Hematopoietic multipotent progenitor cell (in vitro differentiated cells): ENCODE measurements at places on chromosomes 4 and X.

DNA sequence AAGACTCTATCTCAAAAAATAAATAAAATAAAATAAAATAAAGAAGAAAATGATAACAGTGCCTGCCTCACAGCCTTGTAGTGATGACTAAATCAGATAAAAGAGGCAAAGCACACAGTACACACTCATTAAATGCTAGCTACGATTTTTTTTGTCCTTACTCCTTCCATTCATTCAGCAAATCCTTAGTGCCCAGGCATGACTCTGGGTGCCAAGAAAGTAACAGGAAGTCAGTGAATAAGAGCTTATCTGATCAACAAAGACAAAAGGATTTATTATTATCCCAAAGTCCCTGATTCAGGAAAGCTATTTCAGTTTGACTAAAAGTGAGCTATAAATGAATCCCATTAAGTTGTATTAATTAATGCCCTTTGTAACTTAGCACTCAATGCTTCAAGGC is 92.7 kb downstream of the SH3KBP1 start:
- no peak for DNase-seq

GRCh38 chr4:7738458-7739076 is 201.1 kb downstream of the AFAP1 start:
- no peak for DNase-seq

DNA sequence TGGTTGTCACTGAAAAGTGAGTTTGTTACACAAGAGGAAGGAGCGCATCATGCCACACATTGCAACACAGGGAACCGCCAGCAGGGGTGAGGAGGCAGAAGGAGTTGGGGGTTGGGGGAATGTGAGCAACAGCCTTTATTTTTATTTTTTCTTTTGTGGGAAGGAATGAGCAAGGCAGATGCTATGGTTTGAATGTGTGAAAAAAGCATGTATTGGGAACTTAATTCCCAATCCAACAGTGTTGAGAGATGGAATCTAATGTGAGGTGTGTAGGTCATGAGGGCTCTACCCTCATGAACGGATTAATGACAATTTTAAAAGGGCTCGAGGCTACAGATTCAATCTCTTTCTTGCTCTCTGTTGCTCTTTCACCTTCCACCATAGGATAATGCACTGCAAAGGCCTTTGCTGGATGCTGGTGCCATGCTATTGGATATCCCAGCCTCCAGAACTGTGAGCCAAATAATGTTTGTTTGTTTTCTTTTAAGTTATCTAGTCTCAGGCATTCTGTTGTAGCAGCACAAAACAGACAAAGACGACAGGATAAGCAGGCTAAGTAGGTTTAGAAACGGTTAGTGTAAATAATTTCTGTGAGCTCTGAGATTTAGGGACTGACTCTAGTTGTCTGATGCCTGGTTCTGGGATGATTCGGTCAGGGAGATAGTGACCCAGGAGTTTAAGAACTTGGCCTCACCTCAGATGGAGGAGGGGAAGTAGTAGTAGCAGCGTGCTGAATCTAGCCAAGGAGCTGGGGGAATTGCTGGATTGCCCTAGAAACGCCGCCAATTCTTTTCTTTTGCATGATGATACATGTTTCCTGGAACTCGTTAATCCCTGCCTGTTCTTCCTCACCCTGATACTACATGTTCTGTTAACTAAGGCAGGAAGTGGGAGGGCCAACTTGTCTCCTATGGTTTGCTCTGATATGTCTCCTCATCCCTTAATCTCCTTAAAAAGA is 156.6 kb upstream of the CTSO start:
- DNase-seq, result no peak

- no peak for DNase-seq
These were observed 4.0 kb upstream of the SH3D19 start for GRCh38 chr4:151329217-151330007.

DNA sequence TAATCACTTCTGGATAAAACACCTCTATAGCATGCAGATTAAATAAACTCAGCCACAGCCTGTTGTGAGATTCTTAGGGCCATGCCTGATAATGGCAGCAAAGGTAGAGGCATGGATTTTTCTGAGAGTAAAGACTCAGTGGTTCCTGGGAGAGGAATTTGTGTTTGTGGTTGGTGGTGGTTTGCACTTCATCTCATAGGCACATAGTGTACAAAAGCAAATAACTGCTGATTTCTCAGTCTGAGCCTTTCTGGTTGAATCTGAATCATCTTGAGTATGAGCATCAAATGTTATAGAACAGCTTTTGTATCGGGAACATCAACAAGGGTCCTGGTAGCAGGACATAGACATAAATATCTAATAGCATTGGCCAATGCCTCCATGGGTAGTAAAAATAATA is 274.3 kb downstream of the FRMPD4 start:
- no peak for DNase-seq

GRCh38 chr4:167119392-167119791 is 114.9 kb downstream of the SPOCK3 start:
- DNase-seq, result no peak

DNA sequence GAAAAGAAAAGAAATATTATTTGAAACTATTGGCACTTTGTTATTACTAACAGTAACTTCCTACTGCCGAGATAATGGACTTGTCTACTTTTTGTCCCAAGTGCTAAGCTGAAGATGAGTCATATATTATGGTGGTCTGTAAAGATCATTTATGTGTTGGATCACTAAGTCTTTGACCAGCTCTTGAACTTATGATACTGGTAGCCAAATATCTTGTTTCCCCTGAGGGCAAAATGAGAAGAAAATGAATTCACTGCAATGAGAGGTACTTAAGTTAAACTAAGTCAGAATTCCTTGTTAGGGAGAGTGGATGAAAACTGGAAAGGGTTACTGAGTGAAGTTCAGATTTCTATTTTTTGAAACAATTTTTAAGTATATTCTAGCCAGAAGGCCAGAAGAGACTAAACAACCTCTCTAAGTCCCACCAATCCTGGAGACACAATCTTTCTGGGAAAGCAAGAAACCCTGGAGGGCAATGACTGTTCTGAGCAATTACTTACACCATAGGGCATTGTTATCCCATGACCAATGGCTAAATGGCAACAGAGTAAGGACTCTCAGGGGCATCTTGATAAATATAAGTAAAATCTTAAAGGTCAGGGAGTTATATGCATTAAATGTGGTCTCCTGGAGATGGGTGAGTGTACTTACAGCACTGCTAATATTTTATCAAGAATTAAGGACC is 287.7 kb downstream of the STIM2 start:
- DNase-seq, result no peak

- peak; percentile 88 for DNase-seq
These were observed 779 bp upstream of the DDX60L start for GRCh38 chr4:168480931-168481611.

DNA sequence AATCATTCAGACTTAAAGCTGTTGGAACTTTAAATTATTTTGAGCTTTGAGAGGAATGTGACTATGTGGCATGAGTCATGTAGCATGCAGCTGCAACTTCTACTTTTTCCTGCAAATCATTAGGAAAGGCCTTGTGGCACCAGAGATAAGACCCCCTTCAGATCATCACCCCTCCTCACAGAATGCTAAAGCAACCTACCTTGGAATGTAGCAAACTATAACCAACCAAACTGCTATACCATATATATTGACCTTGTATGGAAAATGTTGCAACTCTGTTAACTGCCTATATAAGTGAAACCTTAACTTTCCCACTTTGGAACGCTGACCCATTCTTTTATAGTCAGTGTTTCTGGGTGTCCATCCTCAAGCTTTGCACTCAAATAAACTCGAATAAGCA is 32.0 kb downstream of the ATXN3L start:
- no peak for DNase-seq

DNA sequence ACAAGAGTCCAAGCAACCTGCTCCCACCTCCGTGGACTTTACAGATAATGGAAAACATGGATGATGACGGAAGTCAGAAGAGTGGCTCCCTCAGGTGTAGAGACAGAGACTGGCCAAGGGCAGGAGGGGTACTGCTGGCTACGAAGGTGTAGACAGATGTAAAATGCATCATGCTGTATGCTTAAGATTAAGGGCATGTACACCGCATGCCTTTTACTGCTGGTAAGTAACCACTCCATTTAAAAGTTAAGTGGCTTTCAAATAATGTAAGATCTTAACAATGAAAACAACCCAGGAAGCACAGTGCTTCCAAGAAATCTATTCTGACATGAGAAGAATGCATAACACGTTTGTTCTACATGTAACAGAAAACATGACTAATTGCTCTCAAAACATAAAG is 76.9 kb upstream of the FAM9B start:
- no peak for DNase-seq

DNA sequence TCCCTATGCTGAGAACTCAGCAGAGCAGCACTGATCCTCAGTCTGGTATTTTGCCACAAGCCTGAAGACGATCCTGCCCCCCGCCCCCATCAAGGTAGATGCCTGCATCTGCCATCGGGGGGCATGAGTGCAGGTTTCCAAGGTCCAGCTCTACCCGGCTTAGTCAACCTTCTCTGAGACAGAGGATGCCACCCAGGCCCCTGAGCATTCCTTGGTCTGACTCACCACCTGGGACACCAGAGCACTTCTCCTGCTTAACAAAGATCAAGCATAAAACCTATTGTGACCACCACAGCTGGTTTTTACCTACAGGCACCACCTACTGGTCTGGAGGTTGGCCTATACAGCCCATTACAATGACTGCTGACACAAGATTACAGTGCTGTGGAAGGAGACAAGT is 1168.1 kb downstream of the PCDH19 start:
- no peak for DNase-seq

DNA sequence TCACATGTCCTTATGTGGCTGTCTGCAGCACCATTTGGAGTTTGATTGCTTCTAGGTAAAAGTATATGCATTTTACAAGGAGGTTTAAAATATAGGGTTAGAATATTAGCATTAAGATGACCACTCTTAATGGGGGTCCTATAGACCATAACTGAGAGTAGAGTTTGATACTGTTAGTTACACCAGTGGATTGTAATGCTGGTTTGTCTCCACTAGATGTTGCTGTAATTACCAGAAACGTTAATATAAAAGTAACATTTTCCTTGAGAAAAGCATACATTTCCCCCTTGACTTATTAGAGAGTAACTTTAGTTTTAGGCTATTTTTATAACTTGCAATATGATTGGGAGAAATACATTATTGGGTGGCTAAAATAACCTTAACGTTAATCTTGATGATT is 93.0 kb downstream of the ZXDA start:
- DNase-seq, result no peak

- no peak for DNase-seq
These were observed 32.1 kb downstream of the ASB5 start for GRCh38 chr4:176236946-176237345.

DNA sequence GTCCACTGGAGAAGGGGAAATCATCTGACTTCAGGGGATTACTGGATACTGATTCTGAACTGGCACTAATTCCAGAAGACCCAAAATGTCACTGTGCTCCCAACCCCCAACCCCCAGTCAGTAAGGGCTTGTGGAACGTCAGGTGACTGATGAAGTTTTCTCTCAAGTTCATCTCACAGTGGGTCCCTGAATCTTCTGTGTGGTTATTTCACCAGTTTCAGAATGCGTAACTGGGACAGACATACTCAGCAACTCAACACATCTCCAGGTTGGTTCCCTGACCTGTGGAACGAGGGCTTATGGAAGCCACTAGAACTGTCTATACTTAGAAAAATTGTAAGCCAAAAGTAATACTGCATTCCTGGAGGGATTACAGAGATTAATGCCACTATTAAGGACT is 45.3 kb downstream of the DDX60L start:
- no peak for DNase-seq

DNA sequence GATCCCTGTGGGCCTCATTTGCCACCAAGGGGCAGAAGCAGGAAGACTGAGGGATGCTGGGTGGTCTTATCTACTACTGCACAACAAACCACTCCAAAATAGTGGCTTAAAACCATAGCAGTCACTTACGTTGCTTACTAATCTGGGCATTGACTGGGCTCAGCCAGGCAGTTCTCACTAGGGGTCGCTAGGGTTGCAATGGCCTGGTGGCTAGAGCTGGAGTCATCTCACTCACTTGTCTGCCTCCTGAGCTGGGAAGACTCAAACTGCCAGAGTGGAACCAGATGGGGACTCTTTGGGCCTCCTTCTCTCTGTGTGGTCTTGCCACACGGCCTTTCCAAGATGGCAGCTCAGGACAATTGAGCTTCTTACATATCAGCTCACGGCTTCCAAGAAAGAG is 216.3 kb upstream of the BCOR start:
- DNase-seq, result peak; percentile 54

GRCh38 chr4:6426571-6427438 is 45.6 kb downstream of the PPP2R2C start:
- no peak for DNase-seq

DNA sequence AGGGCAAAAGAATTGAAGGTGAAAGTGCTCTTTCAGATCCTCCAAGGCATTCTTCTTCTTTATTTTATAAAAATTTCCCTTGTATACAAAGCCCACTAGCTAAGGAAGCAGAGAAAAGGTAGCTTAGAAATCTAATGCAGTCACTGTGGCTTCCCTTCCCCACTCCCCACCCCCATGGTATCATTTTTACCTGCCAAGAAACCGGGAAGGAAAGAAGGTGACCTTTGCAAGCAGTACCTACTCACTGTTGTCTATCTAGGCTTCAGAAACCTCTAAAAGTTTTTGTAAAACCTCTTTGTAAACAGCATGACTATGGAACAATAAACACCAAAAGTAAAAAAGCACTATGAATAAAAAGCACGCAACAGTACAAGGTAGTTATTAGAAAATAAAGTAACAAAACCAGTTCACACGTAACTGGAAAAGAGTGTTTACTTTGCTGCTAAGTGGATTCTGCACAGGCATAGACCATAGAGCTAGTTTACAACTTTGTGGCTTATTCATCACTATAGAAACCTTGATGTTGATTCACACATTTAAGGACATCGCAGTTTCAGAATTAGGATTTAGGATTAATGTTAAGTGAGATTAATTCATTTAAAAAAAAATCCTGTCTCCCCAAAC is 109.6 kb upstream of the FTHL17 start:
- DNase-seq, result no peak

DNA sequence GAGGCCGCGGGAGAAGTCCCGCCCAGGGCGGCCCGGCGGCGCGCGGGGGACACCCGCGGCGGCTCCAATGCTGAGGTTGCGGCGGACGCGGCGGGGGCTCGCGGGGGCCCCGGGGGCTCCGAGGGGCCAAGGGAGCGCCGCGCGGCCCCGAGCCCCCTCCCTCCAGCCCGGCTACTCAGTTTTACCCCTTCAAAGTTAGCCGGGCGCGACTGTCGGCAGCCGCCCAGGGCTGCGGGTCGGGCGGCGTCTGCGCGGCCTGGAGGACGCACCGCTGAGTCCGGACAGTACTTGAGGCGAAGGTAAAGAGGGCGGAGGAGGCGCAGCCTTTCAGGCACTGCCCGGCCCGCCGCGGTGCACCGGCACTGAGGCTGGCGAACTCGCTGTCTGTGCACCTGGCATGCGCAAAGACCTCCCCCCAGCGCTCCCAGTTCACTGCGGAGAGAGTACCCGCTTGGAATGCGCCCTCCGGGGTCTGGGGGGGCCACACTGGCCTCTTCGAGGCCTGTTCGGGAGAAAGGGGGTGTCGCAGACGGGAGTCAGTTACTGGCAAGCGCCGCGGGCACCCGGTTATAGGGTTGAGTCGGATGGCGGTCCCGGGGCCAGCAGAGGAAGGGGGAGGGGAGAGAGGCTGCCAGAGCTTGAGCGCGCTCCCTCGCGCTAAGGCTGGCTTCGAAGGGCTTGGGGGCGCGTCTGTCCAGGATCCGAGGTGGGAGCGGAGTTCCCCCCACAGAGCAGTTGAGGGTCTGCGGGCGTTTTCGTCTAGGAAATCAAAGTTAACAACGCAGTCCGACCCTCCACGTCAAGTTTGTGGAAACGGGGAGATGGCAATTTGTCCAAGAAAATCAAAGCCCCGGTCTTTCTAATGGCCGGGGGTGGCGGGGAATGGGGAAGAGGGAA is 1.1 kb downstream of the PCDH19 start:
- DNase-seq, result no peak
